ENCODE measurements at places on chromosomes 16 and 17.

- no peak for DNase-seq
Measured at GRCh38 chr17:41393294-41393693, 4.1 kb downstream of the KRT31 start.

DNA sequence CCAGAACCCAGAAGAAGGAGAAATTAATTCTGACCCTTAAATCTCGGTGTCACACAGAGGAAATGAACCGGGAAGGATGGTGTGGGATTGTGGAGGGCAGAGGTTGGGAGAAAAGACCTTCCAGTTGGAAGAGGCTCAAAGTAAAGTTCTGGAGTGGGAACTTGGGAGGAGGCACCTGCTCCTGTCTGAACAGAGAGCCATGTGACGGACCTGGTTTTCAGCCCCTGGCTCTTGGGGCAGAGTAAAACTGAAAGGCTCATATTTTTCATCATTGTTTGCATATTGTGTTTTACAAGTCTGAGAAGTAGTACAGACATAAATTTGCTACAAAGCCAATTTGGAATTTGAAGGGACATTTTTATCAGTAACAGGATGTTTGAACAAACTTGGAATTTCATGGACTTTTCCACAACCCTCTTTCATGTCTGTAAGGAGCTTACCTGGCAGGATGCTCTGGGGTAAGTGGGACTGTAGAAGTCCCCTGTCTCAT is 24.4 kb upstream of the SEC14L1 start:
- no peak for DNase-seq

GRCh38 chr16:59826767-59827166 is 1092.7 kb upstream of the GOT2 start:
- DNase-seq: no peak

DNA sequence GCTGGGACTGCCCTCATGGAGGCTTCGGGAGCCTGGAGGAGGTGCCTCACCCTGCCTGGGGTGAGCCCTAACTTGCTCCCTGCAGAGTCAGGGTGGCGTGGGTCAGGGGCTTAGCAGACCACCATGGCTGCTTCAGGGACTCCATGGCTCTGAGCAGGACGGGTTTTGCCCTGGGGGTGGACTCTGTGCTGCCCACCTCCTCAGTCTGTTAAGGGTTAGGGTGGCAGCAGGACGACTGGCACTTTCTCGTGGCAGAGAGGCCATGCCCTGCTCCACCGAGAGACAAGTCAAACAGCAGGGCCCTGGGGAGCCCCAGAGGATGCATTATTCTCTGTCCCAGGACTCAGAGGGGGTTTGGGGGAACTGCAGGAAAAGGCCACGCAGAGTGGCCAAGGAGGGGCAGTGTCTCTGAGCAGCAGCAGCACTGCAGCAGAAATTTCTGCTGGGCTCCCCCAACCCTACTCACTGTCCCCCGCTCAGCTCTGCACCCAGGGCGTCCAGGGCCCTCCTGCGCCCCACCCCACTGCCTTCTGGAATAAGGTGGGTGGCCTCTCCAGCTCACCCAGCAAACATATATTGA is 1.8 kb upstream of the PRSS22 start:
- DNase-seq: no peak

GRCh38 chr17:43398724-43399595 is at the start of gene ARL4D:
TSS of gene ARL4D (plus strand) at chr17:43398993. CDS start at chr17:43399733, 740 bp downstream.
- peak; percentile 94 for DNase-seq

- DNase-seq: peak; percentile 74
Measured at GRCh38 chr16:10245002-10245401, 62.8 kb upstream of the GRIN2A start.

DNA sequence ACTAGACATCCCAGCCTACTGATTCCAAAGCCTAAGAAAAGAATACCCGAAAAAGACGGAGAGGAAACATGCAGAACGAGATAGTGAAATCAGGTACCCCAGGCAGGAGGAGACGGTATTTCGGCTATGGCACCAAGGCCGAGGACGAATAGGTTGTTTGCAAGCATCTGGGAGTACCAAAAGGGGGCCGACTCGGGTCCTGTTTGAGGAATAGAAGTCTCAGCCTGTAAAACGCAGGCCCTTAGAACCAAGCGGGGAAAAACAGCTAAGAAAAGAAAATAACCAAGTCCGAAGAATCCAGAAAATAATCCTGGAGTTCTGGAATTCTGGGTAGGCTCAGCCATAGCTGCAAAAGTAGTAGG is 537 bp downstream of the SLC35B1 start:
- no peak for DNase-seq

GRCh38 chr17:51869387-51869786 is 289.1 kb downstream of the CA10 start:
- no peak for DNase-seq
